ENCODE measurements at places on chromosomes 5 and 9. TPM values are rescaled to one million over a fixed set of nuclear protein-coding genes. Genes with fewer than 3 reads are reported as not detected.

Gene PLEKHG4B
- total RNA-seq: 3.9 TPM

Gene STPG3
- total RNA-seq: not detected

Gene MEGF10
- 67.6 TPM for total RNA-seq

Gene SPATA31D4
- total RNA-seq: not detected

Gene GDF9
- total RNA-seq: 0.57 TPM

Gene MLANA
- total RNA-seq: 0.04 TPM

Gene ZDHHC11B
- not detected for total RNA-seq

Gene SHISAL2B
- not detected for total RNA-seq

Gene DMGDH
- not detected for total RNA-seq

Gene KLF4
- total RNA-seq: 3.9 TPM

Gene LVRN
- total RNA-seq: 0.53 TPM

Gene DMRTA1
- total RNA-seq: 1.4 TPM

All from SJCRH30 (cell line).